ENCODE measurements at places on chromosomes 4 and X.

DNA sequence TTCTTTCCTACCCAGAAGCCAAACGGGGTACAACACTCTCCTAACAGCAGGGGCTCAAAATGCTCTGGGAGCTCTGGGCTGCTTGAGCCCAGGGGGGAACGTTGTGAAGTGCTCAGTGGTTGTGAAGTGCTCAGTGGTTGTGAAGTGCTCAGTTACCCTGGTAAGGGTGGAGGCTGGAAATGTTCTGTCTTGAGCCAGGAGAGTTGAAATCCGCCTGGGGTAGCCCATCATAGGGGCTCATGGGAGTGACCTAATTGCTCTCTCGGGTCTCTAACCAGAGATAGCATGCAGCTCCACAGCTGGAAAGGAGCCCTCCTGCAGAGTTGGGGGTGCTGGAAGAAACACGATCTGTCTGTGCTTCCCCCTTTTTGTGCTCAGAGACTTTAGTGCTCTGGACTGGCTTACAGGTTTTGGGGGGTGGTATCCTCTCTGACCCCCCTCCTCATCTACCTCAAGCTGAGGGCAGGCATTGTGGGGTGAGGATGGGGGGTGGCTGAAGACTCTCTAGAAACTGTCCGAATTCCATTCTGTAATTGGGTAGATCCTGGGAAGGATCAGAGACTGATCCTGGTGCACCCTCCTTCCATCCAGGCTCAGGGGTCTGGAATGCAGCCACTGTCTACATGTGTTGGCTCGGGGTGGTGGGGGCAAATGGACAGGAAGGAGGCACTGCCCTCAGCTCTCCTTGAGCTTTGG lies 2.7 kb downstream of the EFNB1 start:
- no peak for DNase-seq

DNA sequence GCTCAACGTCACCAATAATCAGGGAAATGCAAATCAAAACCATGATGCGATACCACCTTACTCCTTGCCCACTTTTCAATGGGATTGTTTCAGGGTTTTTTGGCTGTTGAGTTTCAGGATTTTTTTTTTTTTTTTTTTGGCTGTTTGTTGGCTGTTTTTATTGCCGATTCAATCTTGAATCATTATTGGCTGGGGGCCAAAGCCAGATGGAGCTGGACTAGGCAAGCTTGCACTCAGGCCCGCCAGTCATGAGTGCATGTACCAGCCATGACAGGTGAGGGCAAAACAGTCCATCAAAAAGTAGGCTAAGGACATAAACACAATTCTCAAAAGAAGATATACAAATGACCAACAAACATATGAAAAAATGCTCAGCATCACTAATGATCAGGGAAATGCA lies 13.3 kb downstream of the YIPF7 start:
- DNase-seq = no peak

- DNase-seq = no peak
Measured at GRCh38 chr4:2767046-2767704, 11.0 kb upstream of the TNIP2 start.

- DNase-seq = no peak
Measured at GRCh38 chr4:153220682-153221395, 16.6 kb downstream of the TRIM2 start.

- no peak for DNase-seq
Measured at GRCh38 chr4:91015861-91016260, 888.7 kb downstream of the CCSER1 start.

GRCh38 chr4:146095860-146096259 lies 79.7 kb upstream of the LSM6 start:
- no peak for DNase-seq

GRCh38 chrX:11577603-11578002 lies 88.1 kb downstream of the ARHGAP6 start:
- DNase-seq = no peak

DNA sequence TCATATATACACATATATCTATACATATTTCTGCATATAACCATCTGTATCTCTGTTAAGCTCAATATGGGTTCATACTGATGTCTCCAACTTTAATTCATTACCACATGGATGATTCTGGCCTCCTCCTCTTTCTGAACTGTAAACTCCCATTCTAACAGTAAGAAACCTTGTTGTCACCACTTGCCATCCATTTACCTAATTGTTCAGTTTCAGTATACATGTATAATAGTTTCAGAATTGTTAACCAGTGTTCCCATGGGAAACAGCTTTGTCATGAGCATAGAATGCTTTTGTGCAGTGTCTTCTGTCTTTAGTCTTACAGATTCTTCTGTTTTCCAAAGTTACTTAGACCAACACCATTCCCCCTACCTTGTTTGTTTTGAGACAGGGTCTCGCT lies 35.9 kb downstream of the SLC9A6 start:
- DNase-seq = no peak

GRCh38 chrX:828411-828959 lies 197.9 kb downstream of the SHOX start:
- DNase-seq = peak; percentile 39

DNA sequence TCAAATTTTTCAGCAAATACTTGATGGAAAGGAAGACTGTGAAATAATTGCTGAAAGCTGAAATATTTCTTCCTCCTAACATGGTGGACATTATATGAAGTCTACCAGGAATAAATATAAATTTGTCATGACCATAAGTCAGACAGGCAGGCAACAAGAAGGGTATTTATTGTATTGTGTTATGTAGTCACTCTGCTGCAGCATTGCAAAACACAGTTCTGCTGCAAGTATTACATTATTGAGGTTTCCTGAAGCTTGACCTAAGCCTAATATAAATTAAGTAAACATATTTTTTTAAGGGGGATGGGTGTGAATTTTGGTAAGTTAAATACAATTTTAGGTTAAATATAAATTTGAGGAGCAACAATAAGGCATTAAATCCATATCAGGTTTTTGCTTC lies 60.2 kb upstream of the MAOA start:
- DNase-seq = peak; percentile 74

- no peak for DNase-seq
Measured at GRCh38 chr4:10784621-10785020, 100.1 kb upstream of the CLNK start.

- peak; percentile 92 for DNase-seq
Measured at GRCh38 chrX:154040307-154040756, 20.6 kb upstream of the IRAK1 start.

GRCh38 chr4:832536-832935 lies 6.6 kb upstream of the CPLX1 start:
- no peak for DNase-seq

DNA sequence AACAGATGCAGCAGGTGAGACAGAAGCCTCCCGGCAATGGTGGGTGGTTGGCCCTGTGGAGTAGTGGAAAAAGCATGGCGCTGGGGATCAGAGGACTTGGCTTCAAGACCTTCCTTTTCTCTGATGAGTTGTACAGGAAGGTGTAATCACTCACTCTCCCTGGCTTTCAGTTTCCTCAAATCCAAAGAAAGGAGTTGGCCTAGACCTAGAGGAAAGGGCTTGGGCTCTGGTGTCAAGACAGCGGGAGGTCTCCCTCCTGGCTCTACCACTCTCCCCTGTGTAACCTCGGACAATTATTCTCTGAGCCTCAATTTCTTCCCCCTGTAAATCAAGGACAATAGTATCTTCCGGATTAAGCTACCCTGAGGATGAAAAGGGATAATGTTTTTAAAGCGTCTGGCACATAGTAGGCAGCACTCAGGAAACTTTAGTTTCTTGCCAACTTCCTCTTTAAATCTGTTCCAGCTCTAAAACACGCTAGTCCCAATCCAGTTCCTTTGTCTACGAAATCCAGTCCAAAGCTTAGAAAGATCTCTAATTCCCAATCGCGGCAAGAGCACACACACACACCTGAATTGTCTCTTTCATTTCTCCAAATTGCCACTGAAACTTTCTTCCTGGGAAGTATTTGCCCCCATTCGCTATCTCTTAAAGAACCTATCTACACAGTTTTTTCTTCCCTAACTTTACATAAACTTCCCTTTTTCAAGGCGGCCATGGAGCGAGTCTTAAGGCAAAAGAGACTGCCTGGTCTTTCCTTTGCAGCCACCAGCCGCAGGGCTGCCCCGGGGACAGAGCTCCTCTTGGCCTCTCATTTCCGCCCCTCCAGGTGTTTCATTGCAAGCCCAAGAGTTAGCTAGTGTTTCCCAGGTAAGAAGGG lies 29.9 kb upstream of the GPC4 start:
- DNase-seq = no peak

GRCh38 chr4:152065545-152065944 lies 304.7 kb upstream of the GATB start:
- no peak for DNase-seq

DNA sequence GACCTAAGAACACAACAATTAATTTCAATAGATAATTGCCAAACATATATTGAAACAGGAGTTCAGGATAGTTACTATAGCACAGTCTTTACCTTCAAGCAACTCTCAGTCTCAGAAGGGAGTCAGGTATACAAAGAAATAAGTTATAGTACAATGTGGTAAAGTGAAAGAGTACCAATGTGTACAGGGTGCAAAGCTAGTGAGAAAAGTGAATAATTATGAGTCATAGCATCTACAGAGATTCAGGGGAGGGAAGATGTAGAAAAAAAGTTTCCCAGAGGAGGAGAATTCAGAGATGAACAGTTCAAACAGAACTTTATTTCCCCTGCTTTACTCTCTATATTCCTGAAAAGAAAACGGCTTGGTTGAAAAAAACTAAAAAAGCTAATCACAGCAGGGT lies 22.7 kb upstream of the DKK2 start:
- DNase-seq = peak; percentile 50

- no peak for DNase-seq
Measured at GRCh38 chrX:31071262-31071661, 579 bp downstream of the FTHL17 start.

- no peak for DNase-seq
Measured at GRCh38 chrX:40043895-40044294, 53.9 kb downstream of the BCOR start.

DNA sequence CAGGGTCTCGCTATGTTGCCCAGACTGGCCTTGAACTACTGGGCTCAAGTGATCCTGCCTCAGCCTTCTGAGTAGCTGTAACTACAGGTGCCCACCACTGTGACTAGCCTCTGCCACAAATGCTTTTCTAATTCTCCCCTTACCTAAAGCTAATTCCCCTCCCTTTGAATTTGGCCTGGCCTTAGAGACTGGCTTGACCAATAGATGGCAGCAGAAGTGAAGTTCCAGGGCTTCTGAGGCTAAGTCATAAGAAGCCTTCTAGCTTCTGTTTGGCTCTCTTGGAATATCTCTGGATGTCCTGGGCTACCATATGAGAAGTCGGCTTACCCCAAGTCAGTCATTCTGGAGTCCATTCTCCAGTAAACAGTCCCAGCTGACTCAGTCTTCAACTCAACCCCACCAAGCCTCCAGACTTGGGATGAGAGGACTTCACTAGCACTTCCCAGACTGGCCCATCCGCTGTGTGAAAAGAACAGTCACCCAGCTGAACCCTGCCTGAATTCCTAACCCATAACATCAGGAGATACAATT lies 61.0 kb downstream of the HPRT1 start:
- DNase-seq = peak; percentile 81

- DNase-seq = no peak
Measured at GRCh38 chrX:11739776-11740175, 18.3 kb upstream of the MSL3 start.

DNA sequence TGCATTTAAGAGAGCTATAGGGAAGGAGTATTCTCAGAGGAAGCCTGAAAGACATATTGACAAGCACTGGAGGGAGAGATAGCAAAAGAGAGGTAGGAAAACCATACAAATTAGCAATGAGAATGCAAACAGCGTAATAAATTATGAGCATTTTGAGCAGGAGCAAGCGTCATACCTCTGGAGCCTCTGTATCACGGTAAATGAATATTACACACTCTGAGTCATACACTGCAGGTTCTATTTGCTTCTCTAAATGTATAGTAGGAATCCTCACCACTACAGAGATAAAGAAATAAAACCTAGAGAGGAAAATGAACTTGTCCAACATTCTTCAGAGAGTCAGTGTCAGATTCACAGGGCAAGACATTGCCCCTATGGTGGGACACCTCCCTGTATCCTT lies 46.4 kb upstream of the GABRE start:
- DNase-seq = no peak

- DNase-seq = no peak
Measured at GRCh38 chrX:17710871-17711301, 26.4 kb upstream of the SCML1 start.

DNA sequence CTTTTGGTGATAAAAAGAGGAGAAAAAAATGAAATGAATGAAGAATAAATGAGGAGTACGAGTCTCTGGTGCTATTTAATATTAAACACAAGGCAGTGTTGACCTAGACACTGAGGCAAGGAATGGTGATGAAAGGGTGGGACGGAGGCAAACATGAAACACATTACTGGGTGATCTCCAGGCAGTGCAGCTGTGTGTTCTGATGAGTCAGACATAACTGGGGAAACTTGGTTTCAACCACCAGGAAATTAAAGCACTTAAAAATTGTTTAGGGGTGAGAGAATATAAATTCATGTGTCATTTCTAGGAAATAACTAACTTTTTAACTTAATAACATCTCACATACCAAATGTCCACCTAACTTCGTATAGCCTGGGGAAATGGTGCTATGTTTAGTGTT lies 19.7 kb upstream of the CXCL6 start:
- DNase-seq = peak; percentile 97

Measured in choroid plexus epithelial cell (primary cell).